ENCODE measurements at places on chromosomes 5 and 9.

DNA sequence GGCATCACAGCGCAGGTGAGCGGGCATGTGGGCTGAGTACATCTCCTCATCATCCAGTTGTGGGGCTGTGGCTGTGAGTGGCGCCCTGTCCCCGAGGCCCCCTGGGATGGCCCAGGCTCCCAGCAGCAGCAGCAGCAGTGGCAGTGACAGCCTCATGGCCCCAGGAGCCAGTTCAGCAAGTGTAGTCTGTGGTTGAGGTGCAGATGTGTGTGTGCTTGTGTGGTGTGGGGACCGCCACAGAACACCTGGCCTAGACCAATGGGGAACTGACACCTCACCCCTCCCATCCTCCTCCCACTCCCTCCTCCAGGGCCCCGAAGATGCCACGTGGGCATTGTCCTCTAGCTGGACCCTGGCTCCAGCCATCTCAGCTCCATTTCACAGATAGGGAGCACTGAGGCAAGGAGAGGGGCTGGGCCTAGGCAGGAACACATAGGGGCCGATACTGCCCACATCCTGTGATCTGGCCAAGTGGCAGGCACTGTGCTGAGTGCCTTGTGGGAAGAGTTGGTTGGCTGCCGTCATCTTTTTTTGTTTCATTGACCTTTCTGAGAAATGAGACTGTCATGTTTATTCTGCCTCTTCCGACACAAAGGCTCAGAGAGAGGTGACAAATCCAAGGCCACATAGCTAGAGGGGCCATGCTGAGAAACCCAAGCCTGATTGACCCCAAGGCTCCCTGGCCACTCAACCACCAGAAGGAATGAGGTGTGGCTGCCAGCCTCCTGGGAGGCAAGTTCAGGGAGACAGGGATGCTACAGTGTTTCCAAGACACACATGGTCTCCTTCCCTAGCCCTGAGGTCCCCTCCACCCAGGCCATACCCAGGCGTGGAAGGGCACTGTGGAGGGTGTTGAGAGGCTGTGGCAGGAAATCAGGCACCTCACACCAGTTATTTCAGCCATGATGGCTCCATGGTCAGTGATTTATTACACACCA is at the start of gene MZB1:
MZB1 (minus strand) TSS at position 213 of the 938 bp plus-strand sequence; CDS start at position 156, 57 bp downstream.
- DNase-seq, result no peak

- no peak for DNase-seq
Observed at GRCh38 chr9:9283159-9283986, 1329.4 kb downstream of the PTPRD start.

- no peak for DNase-seq
Observed at GRCh38 chr5:53545744-53546143, 14.7 kb upstream of the NDUFS4 start.

DNA sequence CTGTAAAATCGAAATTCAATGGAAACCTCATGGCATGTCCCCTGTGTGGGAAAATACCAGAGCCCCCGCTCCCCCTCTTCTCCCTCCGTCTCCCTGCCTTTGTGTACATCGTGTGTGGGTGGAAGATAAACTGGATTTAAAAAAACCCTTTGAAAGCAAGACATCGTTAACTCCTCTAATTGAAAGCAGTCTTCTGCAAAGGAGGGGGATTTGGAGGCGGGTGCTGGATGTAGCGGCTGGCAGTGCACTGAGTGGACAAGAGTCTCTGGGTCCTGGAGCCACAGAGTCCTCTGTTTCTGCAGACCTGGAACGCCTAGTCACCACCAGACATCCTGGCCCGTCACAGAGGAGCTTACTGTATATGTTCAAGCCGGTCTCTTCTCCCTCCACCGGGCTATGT is 169.4 kb downstream of the PAPPA start:
- DNase-seq, result no peak

DNA sequence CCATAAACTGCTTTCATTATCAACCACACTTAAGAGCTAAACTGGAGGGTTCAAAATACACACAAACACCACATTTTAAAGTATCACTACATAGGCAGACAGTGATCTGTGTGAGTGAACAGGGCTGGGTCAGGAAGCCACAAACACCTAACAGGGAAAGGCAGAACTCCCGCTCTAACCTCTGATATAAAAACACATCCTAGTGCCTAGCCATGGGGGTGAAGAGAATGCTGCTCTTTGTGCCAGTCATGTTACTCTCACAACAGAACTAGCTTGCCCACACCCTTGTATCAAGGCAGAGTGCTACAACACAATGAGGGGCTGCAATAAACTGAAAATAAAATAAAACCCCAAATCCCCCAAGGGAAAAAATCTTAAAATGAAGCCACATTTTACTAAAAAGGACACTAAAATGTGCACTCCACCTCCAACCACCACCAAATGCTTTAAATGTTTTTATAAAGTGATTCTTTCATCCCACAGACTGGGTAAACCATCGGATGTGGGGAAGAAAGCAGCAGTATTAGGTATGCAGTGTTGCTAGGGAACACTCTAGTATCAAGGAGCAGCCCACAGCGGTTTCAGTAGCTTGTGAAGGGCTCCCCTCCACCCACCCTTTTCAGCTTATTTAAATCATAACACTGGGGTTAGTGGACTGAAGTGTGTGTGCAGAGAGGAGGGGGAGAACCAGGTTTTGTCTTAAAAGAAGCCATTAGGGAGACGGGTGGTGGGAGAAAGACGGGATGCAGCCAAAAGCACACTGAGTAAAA is 64.5 kb downstream of the TMEM161B start:
- DNase-seq, result peak; percentile 10

DNA sequence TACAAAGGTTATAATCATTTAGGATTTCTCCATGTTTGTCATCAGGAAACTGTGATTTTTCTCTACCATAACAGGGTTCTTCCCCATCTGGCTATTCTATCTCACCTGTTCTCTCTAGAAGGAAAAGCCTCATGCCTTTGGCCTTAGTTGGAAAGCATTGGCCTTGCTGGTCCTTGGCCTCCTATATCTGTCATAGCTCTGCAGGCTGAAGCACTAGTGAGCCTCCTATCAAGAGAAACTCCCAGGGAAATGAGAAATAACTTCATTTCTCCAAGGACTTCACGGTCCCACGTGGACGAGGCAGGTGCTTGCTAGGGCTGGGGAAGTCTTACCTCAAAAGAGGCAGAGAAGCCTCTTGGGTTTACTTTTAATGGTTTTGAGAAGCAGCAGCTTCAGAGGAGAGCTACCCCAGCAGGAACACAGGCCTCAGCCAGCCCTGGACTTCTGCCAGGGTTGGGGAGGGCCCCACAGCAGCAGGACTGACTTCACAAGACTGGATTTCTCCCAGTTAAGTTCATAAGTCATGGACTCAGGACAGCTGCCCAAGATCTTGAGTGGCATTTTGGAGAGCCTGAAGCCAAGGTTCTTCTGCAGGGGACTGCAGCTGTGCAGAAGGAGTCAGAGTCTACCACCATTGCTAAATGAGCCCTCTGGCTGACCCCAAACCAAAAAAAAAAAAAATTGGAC is 15.8 kb upstream of the PSAT1 start:
- no peak for DNase-seq

DNA sequence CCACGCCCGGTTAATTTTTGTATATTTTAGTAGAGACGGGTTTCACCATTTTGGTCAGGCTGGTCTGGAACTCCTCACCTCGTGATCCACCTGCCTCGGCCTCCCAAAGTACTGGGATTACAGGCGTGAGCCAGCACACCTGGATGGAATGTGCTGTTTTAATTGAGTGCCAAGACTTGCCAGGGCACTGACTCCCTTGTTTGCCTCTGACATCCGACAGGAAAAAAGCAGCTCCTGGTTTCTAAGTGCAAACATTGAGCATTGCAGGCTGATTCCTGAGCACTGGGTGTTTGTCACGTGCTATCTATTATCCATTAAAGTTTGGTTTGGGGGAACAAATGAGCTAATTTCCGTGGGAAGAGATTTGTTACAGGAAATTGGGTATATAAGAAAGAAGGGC is 70.6 kb upstream of the CKMT2 start:
- no peak for DNase-seq

GRCh38 chr9:126989847-126990842 is 75.6 kb downstream of the RALGPS1 start:
- DNase-seq, result no peak

- DNase-seq, result peak; percentile 46
Observed at GRCh38 chr9:133703591-133704399, 34.4 kb downstream of the SARDH start.

DNA sequence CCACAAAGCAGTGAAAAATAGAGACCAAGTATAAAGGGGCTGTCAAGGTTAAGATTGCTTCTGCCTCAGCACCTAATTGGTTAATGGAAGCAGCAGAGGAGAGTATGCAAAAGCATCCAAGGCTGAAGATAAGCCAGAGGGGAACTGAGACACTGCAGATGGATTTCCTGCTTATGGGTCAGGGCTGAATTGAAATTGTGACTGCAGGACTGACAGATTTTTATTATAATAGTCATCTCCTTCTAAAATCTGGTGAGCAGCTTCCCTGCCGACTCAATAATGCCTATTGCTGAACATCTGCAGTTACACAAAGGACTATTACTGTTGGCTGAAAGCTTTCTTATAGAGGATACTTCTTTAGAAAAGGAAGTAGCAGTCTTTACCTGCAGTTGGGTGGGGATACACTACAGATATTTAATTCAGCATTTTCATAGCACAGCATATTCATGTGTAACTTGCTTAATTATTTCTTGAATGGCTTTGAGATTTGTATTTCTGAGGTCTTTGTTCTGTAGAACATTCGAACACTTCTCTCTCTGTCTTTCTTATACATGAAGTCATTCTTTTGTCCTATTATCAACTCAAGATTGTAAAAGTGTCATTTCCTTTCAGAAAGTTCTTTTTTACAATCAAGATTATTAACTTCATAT is 363.0 kb upstream of the RIOK2 start:
- no peak for DNase-seq

GRCh38 chr5:148687427-148687826 is 33.1 kb upstream of the HTR4 start:
- no peak for DNase-seq

- DNase-seq, result no peak
Observed at GRCh38 chr9:4894076-4894475, 91.0 kb upstream of the JAK2 start.

DNA sequence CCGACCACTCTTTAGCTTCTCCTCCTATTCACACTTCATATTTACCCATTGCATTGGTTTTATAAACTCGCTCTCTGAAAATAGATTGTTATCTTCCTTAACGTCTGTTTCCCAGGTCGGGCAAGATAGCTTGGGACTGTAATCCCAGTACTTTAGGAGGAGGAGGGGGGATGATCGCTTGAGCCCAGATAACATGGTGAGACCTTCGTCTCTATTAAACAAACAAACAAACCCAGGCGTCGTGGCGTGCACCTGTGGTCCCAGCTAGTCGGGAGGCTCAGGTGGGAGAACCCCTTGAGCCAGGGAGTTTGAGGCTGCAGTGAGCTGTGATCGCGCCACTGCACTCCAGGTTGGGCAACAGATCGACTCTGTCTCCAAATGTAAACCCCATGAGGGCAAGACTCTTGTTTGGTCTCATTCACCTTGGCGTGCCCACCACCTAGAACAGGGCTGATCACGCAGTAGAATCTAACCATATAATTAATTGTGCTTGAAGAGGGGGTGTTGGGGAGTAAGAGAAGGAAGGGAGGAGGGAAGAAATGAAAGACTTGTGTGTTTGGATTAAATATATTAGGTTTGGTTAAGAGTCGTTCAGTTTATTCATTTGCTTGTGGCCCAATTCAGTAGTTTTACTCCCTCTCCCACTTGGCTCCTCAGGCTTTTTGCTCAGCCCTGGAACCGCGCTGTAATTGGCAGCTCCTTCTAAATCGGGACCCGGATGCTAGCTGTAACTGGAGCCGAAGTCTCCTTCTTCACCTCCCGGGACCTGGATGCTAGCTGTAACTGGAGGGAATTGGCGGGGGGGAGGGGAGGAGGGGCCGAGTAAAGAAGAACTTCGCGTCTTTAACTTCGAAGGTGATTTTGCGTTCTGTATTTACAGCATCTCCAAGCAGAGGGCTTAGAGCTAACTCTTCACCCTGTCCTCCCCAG is 24.9 kb downstream of the CDKN2A start:
- no peak for DNase-seq

- no peak for DNase-seq
Observed at GRCh38 chr5:130955041-130955440, 210.0 kb downstream of the HINT1 start.

- DNase-seq, result no peak
Observed at GRCh38 chr9:127200106-127200862, 64.3 kb upstream of the GARNL3 start.

DNA sequence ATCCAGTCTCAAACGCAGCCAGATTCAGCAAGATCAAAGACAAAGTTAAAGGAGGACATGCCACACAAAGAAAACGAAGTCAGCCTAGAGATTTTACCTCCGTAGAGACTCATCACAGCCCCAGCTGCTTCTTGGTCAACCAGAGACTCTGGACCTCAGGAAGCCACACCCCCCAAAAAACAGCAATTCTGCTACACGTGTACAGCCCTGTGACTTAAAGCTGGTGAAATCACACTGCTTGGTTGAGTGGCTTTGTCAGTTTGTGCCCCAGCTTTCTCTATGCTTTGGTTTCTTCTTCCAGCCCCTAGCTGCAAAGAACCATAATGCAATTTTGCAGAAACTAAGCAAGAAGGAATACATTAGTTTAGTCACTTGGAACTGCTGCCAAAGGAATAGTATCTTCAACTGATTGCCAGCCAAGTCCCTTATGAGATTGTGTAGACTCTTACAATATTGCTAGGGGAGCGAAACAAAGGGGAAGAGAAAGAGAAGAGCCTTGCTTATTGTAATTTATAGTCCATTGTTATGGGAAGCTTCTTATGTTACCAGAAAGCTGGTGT is 158.8 kb upstream of the ZNF462 start:
- DNase-seq, result no peak

DNA sequence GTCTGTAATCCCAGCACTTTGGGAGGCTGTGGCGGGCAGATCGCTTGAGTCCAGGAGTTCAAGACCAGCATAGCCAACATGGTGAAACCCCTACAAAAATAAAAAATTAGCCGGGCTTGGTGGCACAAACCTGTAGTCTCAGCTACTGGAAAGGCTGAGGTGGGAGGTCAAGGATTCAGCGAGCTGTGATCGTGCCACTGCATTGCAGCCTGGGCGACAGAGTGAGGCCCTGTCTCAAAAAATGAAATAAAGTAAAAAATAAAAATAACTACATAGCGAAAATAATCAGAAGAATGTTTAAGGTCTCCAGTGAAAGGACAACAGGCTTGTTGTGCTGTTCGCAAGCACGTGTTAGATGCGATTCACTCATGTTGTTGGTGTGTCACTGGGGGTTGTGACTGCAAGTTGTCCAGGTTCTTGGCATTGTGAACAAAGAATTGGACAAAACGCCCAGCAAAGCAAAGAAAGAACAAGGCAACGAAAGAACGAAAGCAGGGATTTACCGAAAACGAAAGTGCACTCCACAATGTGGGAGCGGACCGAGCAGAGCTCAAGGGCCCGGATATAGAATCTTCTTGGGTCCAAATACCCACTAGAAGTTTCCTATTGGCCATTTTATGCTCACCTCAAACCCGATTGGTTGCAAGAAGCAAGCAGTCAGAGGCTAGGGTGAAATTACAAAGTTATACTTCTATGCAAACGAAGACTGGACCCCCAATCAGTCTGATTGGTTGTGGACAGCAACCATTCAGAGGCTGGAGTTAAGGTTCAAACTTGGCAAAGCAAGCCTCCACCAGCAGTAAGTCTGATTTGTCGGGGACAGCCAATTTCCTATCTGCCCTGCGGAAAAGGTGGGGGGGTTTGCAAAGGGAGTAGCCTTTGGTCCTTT is 844 bp upstream of the MCCC2 start:
- DNase-seq, result no peak
